ENCODE measurements at places on chromosomes 6 and 20.

- DNase-seq = no peak
Observed at GRCh38 chr20:11281240-11281639, 607.4 kb upstream of the JAG1 start.

GRCh38 chr6:43604174-43604573 is 24.9 kb downstream of the GTPBP2 start:
- no peak for DNase-seq

DNA sequence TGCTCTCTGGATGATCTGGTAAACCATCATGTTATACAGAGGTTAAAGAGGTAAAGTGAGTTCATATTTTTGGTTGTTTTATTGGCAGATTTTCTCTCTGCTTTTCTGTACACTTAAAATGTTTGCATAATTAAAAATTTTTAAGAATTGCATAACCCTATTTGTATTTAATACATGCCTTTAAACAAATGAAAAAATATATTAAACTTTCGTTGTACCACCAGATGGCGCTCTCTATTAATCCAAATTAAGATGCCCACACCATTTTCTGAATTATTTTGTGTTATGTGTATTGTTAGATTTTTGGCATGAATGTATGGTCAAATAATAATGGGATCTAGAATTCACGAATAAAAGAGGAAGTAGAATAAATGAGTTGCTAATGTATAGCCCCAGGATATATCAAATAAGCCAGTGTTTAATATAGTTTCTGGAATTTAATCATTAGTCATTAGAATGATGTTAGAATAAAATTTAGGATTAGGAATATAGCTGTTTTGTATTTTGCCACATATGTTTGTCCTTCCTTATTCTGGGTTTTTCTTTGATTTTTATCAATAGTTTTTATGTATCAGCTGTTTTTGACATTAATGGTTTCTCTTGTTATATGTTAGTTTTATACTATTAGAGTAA is 38.9 kb downstream of the SMAP1 start:
- no peak for DNase-seq

DNA sequence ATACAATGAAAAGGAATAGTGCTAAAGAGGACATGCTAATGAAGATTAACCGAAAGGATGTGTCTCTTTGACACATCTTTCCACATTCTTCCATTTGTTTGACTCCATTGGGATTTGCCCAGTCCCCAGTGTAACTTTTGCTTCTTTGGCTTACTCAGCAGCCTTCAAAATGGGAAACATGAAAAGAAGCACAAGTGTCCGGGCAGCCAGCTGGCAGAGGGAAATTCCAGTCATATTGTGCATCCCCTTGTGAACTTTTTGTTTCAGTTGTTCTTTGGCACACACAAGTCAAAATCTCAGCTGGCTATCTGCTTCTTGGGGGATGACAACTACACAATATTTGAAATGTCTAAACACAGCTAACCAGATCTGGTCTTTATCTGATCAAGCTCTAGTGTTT is 157.4 kb downstream of the OGFRL1 start:
- DNase-seq = no peak

GRCh38 chr20:51500311-51500710 is 42.2 kb downstream of the NFATC2 start:
- peak; percentile 28 for DNase-seq

DNA sequence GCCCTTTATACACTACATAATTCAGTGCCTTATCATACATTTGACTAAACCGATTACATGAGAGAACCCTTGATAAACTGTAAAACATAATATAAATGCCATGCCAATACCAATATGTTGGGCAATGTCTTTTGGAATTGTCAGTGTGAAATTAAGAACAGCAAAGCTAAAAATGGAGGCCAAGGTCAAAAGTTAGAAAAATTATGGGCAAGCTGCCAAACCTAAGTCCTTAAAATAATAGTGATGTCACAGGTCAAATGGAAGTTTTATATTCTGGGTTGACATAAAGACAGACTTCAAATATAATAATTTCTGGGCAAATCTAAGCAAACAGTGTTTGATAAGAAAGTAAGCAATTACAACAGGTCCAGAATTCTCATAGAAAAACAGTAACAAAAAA is 696.7 kb downstream of the RNF144B start:
- no peak for DNase-seq

GRCh38 chr20:44414808-44415207 is 59.3 kb downstream of the HNF4A start:
- DNase-seq = no peak

DNA sequence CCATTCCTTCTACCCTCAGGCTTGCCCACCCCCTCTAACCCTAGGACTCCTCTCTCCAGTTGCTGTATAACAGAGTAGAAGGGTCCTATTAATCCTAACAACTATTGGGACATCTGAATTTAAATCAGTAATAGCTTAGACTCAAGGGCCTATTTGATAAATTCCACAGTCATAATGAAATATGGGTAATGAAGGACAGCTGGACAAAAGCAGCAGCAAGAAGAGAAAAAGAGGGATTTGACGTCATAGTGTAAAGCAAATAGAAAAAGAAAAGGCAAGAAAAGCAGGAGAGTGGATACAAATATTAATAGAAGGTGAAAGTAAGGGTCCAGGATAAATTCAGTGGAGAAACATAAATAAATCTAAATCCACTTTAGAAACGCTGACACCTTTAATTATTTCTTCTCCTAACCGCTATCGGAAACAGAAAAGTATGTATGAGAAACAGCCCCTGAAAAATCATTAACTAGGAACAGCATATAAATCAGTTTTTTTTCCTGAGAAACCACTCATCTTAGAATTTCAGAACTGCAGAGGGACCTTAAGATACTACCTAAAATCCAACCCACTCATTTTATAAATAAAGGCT is 12.8 kb downstream of the FKBP5 start:
- DNase-seq = no peak

DNA sequence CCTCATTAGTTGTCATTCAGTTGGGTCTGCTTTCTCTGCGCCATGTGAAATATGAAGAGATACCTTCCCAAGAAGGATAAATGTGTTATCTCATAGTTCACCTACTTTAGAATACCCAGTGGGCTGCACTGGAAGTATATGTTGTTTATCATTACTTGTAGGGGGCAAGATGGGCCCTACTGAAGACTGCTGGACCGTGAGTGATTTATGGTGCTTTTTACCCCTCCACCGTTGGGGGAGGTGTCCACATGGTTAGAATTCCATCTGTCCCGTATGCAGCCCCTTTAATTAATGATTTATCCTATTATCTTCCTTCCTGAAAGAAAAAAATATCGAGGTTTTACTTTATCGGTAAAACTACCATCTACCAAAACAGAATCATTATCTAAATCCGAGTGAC is 97.0 kb downstream of the TSHZ2 start:
- no peak for DNase-seq

- DNase-seq = no peak
Observed at GRCh38 chr20:54692168-54692887, 216.9 kb downstream of the DOK5 start.

- peak; percentile 3 for DNase-seq
Observed at GRCh38 chr6:89433252-89434149, 549 bp downstream of the ANKRD6 start.

DNA sequence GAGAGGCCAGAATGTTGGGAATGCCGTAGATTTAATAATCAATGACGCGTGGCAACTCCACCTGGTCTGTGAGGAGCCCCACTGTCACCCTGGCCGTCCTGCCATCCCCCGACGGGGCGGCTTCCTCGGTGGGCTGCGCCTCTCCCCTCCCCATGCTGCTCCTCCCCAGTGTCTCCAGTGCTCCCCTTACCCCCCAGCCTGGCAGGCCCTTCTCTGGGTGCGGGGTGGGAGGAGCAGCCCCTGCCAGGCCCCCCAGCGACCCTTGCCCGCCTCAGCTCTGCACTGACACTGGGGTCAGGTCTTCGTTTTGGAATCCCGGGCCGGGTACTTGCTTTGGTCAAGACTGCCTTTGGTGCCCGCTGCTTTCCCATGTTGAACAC is 82.3 kb upstream of the FRMD1 start:
- no peak for DNase-seq

- DNase-seq = no peak
Observed at GRCh38 chr6:82143041-82143481, 104.5 kb downstream of the IBTK start.

GRCh38 chr6:124466949-124467348 is 495.3 kb upstream of the RNF217 start:
- DNase-seq = no peak

GRCh38 chr6:13268913-13269518 is 59.3 kb downstream of the TBC1D7 start:
- DNase-seq = no peak

DNA sequence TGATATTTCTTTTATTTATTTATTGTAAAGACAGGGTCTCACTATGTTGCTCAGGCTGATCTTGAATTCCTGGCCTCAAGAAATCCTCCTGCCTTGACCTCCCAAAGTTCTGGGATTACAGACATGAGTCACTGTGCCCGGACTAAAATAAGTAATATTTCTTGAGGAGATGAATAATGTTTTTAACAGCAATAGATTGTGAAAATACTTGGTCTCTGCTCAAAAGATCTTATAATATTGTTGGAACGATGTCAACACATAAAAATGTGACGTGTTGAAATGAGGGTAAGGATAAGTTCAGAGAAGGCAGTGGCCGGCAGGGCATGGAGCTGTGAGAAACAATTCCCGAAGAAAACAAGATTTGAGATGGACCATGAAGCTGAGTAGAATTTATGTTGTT is 178.7 kb downstream of the GJA1 start:
- DNase-seq = no peak

DNA sequence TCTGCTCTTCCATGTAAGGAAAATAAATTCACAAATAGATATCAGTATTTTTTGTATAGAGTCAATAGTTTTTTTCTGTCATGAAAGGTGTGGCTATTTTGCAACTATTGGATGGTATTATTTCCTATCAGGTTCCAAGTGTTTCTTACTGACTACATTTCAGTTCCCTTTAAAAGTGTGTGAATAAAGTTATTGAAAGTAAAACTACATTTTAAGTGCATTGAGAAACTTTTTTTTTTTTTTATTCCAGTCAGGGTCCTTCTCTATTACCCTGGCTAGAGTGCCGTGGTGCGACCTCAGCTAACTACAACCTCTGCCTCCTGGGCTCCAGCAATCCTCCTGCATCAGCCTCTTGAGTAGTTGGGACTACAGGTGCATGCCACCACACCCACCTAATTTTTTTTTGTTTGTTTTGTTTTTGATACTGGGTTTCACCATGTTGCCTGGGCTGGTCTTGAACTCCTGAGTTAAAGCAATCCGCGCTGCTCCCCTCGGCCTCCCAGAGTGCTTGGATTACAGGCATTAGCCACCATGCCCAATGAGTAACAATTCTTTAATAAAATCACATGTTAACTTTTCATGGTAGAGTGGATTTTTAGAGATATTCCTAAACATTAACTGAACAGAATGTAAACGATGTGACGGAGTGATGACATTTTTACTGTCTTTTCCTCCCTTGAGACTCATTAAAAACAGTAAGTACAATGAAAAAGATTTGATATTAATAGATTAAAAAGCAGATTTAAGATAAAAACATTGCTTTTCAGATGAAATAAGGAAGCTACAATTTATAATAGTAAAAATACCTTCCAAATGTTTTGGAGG is 69.7 kb upstream of the ADGRF4 start:
- no peak for DNase-seq

DNA sequence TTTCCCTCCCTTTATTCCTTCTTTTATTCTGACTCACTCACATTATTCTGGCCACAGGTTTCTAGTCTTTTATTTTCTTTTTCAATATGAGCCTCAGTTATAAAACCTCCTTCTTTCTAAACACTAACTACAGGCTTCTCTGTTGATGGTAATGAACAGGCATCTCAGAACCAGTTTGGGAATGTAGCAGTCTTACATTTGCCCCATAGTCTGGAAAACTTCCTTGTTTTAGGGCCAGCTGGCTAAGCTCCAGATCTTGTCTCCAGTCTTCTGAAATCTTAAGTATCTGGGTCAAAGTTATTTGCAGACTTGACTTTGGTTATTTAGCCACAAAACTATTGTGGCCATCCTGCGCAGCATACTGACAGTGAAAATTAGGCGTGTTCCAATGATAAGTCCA is 97.0 kb upstream of the MAN1A1 start:
- DNase-seq = no peak

GRCh38 chr6:3928111-3928510 is 78.9 kb downstream of the FAM50B start:
- no peak for DNase-seq

GRCh38 chr6:1767481-1768246 is 157.9 kb downstream of the FOXC1 start:
- no peak for DNase-seq

DNA sequence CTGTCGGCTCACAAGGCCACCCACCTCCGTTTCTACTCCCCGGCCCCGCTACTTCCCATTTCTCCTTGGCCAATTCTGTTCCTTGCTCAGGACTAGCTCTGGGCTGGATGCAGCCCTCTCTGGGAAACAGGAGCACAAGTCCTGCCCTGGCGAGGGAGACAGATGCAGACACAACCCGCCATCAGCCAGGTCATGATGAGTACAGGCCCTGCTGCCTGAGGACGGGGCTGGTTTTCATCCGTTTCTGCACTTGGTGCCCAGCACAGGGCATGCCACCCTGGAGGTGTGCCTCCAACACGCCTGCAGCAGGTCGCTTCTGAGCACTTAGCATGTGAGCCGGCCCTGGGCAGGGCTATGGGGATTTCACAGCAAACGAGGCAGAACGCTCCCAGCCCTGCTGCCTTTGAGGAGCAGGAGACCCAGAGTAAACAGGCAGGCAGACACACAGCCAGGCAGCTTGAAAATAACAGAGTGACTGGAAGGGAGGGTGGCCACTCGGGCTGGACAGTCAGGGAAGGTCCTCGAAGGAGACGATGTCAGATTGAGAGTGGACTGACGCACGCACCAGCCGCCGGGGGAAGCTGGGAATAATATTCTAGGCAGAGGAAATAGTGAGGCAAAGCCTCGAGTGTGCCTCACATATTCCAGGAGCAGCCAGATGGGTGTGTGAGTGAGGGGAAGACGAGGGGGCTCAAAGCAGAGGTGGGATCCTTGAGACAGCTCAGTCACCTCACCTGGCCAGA is 21.2 kb upstream of the VSTM2L start:
- DNase-seq = no peak

DNA sequence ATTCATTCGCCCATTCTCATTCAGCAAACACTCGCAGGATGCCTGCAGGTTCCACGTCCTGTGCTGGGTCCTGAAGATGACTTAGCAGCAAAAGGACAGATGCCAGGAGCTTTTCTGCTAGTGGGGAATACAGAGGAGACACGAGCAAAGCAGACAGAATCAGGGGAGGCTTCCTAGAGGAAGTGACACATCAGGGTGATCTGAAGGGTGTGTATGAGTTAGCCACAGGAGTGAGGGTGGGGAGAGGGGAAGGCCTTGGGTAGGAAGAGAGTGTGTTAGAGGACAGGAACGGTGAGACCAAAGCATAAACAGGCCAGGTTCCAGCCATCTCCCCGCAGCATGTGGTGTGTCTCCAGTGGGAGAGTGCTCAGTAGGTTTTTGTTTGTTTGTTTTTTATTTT is 73.4 kb upstream of the GTSF1L start:
- no peak for DNase-seq

DNA sequence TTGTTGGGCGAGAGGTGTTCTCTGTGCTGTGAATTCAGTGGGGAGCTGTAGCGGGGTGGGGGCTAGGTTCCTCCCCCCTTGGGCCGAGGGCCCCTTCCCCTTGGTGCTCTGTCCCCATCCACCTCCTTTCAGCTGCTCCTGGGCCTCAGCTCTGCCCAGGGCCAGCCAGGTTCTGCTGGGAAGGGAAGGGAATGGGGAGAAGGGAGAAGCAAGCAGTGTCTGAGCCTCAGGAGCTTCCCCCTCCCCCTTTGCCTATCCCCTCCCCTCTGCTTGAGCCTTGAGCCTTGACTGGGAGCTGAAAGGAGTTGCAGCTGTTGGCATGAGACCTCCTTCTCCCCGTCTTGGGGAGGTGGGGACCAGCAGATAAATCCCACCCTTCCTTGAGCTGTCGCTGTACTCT is 576 bp upstream of the RRP36 start:
- DNase-seq = no peak

Data from activated T-helper 1 cell treated with Interleukin-2 at 50 U/mL for 16 hours (primary cell).